Stimulated activated CD4-positive, alpha-beta T cell treated with anti-CD3 and anti-CD28 coated beads, TNF-alpha, amount 100 ng/mL, for 4 hours (primary cell): ENCODE measurements at places on chromosomes 1 and 21.

DNA sequence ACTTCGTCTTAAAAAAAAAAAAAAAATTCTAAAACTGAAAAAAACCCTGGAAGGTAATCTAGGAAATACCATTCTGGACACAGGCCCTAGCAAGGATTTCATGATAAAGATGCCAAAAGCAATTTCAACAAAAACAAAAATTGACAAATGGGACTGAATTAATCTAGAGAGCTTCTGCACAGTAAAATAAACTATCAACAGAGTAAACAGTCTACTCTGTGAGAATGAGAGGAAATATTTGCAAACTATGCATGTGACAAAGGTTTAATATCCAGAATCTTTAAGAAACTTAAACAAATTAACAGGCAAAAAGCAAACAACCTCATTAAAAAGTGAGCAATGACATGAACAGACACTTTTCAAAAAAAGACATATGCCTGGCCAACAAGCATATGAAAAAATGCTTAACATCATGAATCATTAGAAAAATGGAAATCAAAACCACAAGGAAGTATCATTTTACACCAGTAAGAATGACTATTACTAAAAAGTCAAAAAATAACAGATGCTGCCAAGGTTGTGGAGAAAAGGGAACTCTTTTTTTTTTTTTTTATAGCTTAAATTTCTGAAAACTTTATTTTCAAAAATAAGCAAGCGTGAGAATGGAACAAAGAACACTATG is 29.4 kb upstream of the RNPC3 start:
- no peak for DNase-seq

DNA sequence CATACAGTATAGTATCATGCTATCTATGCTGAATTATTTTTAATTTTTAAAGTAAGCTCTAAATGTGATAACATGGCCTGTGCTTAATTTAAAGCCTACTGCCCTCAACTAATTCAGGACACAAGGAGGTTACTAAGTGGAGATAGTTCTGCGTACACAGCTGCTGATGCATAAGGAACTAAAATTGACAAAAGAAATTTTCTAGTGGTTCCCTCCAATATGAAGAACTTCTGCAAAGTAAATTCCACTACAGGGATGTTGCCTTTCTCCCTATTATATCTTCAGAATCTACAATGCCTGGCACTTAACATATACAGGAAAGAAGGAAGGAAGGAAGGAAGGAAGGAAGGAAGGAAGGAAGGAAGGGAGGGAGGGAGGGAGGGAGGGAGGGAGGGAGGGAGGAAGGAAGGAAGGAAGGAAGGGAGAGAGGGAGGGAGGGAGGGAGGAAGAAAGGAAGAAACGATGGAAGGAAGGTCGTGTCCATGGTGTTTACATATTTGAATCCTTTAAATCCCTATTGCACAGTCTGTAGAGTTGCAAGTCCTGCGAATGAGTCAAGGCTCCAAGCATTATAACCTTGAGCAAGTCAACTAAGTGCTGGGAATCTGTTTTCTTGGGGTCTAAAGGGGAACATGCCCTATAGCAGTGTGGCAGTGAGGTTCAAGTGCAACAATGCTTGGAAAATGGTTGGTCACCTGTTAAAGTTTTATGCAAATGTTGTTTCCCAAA is 171.2 kb downstream of the LMX1A start:
- no peak for DNase-seq

GRCh38 chr1:1310476-1311053 is 2.2 kb downstream of the PUSL1 start:
- no peak for DNase-seq

DNA sequence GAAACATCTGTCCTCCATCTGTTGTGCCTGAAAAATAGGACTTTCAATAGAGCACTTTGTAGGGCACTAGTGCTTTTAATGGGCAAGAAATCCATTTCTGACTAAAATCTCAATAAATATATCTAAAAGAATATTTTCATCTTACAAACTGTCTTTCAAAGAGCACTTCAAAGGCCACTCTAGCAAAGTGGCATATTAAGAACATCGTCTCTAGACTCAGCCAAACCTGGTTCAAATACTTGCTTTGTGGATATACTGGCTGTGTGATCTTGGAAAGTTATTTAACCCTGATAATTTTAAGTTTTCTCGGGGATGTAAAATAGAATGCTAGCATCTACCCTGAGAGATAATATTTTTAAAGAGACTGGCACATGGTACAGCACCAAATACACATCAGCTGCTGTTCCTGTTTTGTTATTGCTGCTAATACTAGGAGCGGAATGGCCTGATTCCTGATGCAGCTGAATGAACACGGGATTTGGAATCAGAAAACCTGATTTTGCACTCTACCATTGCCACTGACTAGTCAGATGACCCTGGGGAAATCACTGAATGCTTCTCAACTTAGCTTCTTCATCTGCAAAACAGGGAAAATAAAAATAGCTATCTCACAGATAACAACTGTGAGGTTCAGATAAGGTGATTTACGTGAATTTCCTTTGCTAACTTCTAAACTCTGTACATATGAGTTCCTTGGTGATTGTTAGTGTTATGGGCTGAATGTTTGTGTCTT is 25.2 kb upstream of the LRRC8C start:
- no peak for DNase-seq

GRCh38 chr1:100719490-100719889 is at the start of gene VCAM1:
Gene VCAM1 (plus strand): TSS chr1:100719742. CDS start chr1:100719861, 119 bp downstream.
- DNase-seq, result no peak

- DNase-seq, result no peak
Observed at GRCh38 chr1:224767031-224767430, 150.9 kb downstream of the CNIH3 start.

- DNase-seq, result no peak
Observed at GRCh38 chr1:77542813-77543420, 139.5 kb downstream of the ZZZ3 start.

GRCh38 chr1:9058465-9058864 is 11.0 kb downstream of the SLC2A5 start:
- no peak for DNase-seq

- DNase-seq, result no peak
Observed at GRCh38 chr1:234882898-234883297, 245.7 kb downstream of the TOMM20 start.

GRCh38 chr1:173280899-173281660 is 73.9 kb upstream of the TNFSF4 start:
- DNase-seq, result no peak

GRCh38 chr1:65002156-65002507 is 35.8 kb upstream of the JAK1 start:
- no peak for DNase-seq

- DNase-seq, result no peak
Observed at GRCh38 chr1:2593251-2593878, 6.8 kb downstream of the PRXL2B start.
